Activated naive CD8-positive, alpha-beta T cell treated with anti-CD3 and anti-CD28 coated beads, Interleukin-2, amount 50 U/mL, for 24 hours (primary cell): ENCODE measurements at places on chromosomes 7 and 10.

DNA sequence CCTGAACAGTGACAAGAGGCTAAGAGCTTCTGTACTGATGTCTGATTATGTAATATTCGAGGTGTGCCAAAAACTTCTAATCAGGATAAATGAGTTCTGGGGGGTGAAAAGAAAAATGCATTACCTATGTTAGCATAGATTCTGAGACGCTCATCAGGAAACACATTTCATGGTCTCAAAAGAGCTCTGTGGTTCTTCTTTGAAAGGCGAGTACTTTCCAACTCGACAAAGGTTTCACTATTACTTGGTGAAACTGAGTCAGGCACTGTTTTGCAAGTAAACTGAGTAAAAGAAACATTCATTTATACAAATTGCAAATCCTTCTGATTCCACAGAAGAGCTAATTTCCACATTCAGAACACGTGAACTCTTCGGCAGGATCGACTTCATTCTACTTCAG is 523.2 kb downstream of the GATA3 start:
- DNase-seq: no peak

- DNase-seq: no peak
These were observed 74.8 kb upstream of the FOXK1 start for GRCh38 chr7:4607311-4607729.

- DNase-seq: no peak
These were observed 260.8 kb downstream of the SNX13 start for GRCh38 chr7:17679458-17679857.

GRCh38 chr10:26650406-26650805 is 47.1 kb upstream of the PDSS1 start:
- no peak for DNase-seq

DNA sequence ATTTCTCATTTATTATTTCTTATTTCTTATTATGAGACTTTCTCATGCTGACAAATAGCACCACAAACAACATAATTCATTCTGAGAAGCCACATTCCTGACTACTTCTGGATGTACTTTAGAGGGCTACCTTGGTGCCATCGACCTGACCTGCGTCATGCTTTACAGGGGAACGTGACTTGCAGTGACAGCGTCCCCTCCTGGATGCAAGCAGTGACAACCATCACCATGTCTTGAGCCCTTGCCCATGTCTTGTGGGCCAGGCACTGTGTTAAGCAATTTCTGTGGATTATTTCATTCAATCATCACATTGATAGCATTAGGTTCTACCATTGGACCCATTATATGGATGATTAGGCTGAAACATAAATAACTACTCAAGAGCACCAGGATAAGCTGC is 137.0 kb downstream of the ANK3 start:
- DNase-seq: no peak
